ENCODE measurements at places on chromosomes 7 and 10. TPM values are rescaled to one million over a fixed set of nuclear protein-coding genes. Genes with fewer than 3 reads are reported as not detected.

GRCh38 chr10:77975086-77975666 is 48.6 kb upstream of the DLG5 start:
- peaks cover 35% of the 10 kb centered on the region for H3K36me3 ChIP-seq
- no peak overlapping the region for H3K27ac ChIP-seq
- H3K27me3 ChIP-seq: no peaks in the 10 kb centered on the region
- peaks cover 12% of the 10 kb centered on the region for H3K4me1 ChIP-seq
- DNase-seq: no peak
- no peak overlapping the region for H3K4me3 ChIP-seq

GRCh38 chr10:132681858-132682755 is 103.8 kb downstream of the NKX6-2 start:
- no peak overlapping the region for H3K27ac ChIP-seq
- DNase-seq: no peak
- no peaks in the 10 kb centered on the region for H3K27me3 ChIP-seq
- H3K4me3 ChIP-seq: no peak overlapping the region
- peaks cover 19% of the 10 kb centered on the region for H3K4me1 ChIP-seq
- no peaks in the 10 kb centered on the region for H3K36me3 ChIP-seq

- no peaks in the 10 kb centered on the region for H3K36me3 ChIP-seq
- no peak overlapping the region for H3K4me3 ChIP-seq
- peaks cover 9% of the 10 kb centered on the region for H3K4me1 ChIP-seq
- H3K27me3 ChIP-seq: no peaks in the 10 kb centered on the region
- no peak for DNase-seq
Measured at GRCh38 chr10:124025660-124026588, 67.5 kb downstream of the CHST15 start.

CYP3A4 gene
- not detected for total RNA-seq

- peaks cover 32% of the 10 kb centered on the region for H3K36me3 ChIP-seq
- no peaks in the 10 kb centered on the region for H3K27me3 ChIP-seq
- peak overlapping the region; percentile 50 for H3K4me3 ChIP-seq
- peak; percentile 57 for DNase-seq
- peaks cover 24% of the 10 kb centered on the region for H3K4me1 ChIP-seq
- H3K27ac ChIP-seq: peak overlapping the region; percentile 13
Measured at GRCh38 chr10:110993024-110993693, 73.8 kb downstream of the SHOC2 start.

DNA sequence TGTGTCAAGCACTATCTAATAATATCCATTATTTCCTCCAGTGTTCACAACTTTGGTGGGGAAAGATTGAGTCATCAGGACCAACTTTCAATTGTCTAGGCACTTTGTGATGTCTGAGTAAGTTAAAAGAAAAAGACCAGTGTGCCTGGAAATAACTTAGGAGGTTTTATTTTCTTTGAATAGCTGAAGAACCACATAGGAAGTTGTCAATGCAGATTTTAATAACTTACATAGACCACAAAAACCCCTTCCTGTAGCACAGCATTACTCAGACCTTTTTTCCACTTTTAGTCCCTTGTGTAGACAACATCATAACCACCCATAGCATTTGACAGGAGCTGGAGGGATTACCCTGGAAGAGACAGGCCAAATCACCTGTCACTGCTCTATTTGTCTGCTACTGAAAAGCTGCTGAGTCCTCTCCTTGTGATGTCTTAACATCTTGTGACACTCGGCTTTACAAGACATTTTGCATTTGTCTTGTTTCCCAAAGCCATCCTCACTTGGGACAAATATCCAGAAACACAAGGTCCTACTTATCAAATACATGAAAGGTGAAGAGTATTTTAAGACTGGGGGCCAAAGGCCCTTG is 241.5 kb upstream of the PTER start:
- no peak overlapping the region for H3K4me3 ChIP-seq
- H3K27me3 ChIP-seq: peaks cover 2% of the 10 kb centered on the region
- H3K36me3 ChIP-seq: no peaks in the 10 kb centered on the region

DNA sequence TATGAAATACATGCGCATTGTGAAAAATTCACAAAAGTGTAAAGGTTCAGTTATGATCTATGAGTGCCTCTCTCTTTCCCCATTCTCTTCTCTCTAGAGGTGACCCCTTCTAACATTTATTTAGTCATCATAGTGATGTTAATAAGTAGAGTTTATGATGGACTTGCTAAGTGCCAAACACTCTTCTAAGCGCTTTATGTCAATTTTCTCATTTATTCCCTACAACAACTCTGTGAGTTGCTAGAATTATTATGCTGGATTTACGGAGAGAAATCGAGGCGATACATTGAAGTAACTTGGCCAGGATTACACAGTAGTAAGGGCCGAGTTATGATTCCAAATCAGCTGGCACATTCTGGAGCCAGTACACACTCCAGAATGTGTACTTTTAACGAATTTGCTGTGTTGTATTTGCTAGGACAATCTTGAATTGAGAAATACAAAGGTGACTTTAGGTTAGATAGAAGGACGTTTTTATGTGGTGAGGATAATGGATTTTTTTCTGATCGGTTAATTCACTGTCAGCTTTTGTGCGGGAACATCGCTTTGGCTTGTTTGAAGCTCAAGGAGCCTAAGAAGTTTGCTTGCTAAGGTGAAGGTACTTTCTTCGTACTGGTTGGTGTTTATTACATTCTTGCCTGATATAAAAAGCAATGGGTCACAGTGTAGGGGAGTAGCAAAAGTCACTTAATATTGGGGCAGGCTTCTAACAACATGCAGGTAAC is 1.4 kb downstream of the ATRNL1 start:
- H3K27ac ChIP-seq: no peak overlapping the region
- no peak for DNase-seq
- H3K4me1 ChIP-seq: peaks cover 10% of the 10 kb centered on the region
- no peaks in the 10 kb centered on the region for H3K36me3 ChIP-seq

GRCh38 chr7:43671521-43671920 is 57.8 kb downstream of the COA1 start:
- no peak for DNase-seq
- H3K27ac ChIP-seq: no peak overlapping the region
- H3K4me1 ChIP-seq: peaks cover 48% of the 10 kb centered on the region
- peaks cover 72% of the 10 kb centered on the region for H3K36me3 ChIP-seq

GRCh38 chr7:29851487-29851886 is 45.2 kb downstream of the WIPF3 start:
- no peaks in the 10 kb centered on the region for H3K4me1 ChIP-seq
- no peak overlapping the region for H3K27ac ChIP-seq
- H3K27me3 ChIP-seq: peaks cover 11% of the 10 kb centered on the region
- no peak for DNase-seq

GRCh38 chr7:16135658-16136057 is 285.7 kb downstream of the CRPPA start:
- no peak overlapping the region for H3K27ac ChIP-seq
- H3K4me3 ChIP-seq: no peak overlapping the region
- no peaks in the 10 kb centered on the region for H3K27me3 ChIP-seq
- no peaks in the 10 kb centered on the region for H3K4me1 ChIP-seq
- H3K36me3 ChIP-seq: no peaks in the 10 kb centered on the region

GRCh38 chr10:113450046-113450804 is 102.6 kb upstream of the HABP2 start:
- no peak overlapping the region for H3K27ac ChIP-seq
- no peak for DNase-seq
- H3K4me1 ChIP-seq: no peaks in the 10 kb centered on the region
- H3K27me3 ChIP-seq: peaks cover 19% of the 10 kb centered on the region
- no peaks in the 10 kb centered on the region for H3K36me3 ChIP-seq

- H3K4me3 ChIP-seq: no peak overlapping the region
- H3K4me1 ChIP-seq: peaks cover 8% of the 10 kb centered on the region
- no peak for DNase-seq
- H3K36me3 ChIP-seq: peaks cover 3% of the 10 kb centered on the region
- H3K27ac ChIP-seq: peak overlapping the region; percentile 64
Measured at GRCh38 chr7:1229956-1230355, 2.7 kb upstream of the UNCX start.

DNA sequence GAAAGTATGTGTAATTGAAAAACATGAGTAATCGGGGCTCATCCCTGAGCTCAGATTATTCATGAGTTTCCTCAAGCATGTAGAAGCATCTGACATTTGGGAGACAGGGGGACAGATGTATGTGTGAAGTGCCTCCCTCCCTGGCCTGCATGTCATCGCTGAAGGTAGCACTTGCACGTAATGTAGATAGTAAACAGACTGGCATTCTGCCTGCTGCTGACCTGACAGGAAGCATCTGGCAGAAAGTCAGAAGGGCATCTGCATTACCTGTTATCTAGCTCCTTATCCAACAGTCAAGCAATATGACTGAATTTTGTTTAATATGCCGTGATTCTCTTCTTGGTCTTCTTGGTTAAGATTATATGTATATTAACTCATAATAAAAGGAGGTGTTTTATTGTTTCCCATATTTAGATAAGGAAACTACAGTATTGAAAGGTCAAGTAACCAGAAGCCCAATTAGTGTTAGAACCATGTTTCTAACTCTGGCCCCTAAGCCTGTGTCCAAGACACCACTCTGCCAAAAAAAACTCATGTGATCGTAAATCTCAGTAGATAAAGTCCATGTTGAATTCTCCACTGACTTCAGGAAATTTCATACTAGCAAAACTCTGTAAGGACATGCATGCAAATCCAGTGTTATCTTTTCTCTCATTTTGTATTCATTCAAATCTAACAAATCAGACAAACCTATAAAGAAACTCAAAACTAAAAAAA is 918.1 kb upstream of the MBL2 start:
- no peak for DNase-seq
- no peaks in the 10 kb centered on the region for H3K36me3 ChIP-seq
- H3K4me3 ChIP-seq: no peak overlapping the region

GRCh38 chr10:33193701-33194521 is 140.6 kb downstream of the NRP1 start:
- no peak overlapping the region for H3K27ac ChIP-seq
- no peaks in the 10 kb centered on the region for H3K36me3 ChIP-seq
- H3K27me3 ChIP-seq: peaks cover 29% of the 10 kb centered on the region

GRCh38 chr10:37010741-37011140 is 114.7 kb upstream of the ANKRD30A start:
- no peaks in the 10 kb centered on the region for H3K36me3 ChIP-seq
- H3K27ac ChIP-seq: no peak overlapping the region
- H3K27me3 ChIP-seq: no peaks in the 10 kb centered on the region
- H3K4me1 ChIP-seq: no peaks in the 10 kb centered on the region

GRCh38 chr7:155166108-155166507 is 96.0 kb downstream of the HTR5A start:
- H3K4me1 ChIP-seq: no peaks in the 10 kb centered on the region
- H3K36me3 ChIP-seq: no peaks in the 10 kb centered on the region
- DNase-seq: no peak
- no peak overlapping the region for H3K27ac ChIP-seq

- no peaks in the 10 kb centered on the region for H3K4me1 ChIP-seq
- H3K27me3 ChIP-seq: peaks cover 3% of the 10 kb centered on the region
- H3K4me3 ChIP-seq: no peak overlapping the region
- no peak for DNase-seq
- H3K36me3 ChIP-seq: no peaks in the 10 kb centered on the region
- H3K27ac ChIP-seq: no peak overlapping the region
Measured at GRCh38 chr7:20354610-20355528, 24.2 kb downstream of the ITGB8 start.

DNA sequence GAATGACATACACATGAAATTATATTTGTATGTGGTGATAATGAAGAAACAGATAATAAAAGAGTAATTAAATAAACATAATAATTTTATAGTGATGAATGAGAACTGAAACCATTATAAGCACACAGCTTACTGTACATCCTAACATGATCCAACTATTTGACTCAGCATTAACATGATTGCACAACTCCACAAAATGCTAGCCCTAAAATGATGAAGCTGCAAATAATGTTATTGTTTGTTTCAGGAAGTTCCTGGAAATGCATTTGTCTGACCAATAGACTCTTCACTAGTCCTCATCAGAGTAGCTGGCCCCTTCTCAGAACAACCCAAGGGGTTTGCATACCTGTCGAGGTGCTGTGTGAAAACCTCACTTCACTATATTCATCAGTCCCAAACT is 115.5 kb downstream of the RTKN2 start:
- H3K4me3 ChIP-seq: no peak overlapping the region
- H3K27me3 ChIP-seq: no peaks in the 10 kb centered on the region
- H3K36me3 ChIP-seq: peaks cover 11% of the 10 kb centered on the region
- H3K27ac ChIP-seq: no peak overlapping the region
- no peaks in the 10 kb centered on the region for H3K4me1 ChIP-seq
- no peak for DNase-seq

DNA sequence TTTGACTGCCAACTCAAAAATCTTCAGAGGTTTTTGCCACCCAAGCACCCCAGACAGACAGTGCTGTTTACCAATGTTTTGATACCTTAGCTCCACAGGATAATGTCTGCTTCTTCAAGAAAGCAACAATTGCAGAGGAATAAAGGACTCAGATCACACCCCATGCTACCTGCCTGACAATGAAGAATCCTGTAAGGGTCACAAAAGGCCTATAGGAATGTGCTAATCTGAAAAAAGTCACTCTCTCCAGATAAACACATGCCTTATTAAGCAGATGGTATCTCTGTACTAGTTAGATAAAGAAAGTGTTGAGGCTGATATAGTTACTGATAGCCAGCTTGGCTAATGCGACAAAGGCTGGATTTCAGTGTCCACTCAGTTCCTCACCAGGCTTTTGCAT is 1076.7 kb upstream of the SORCS1 start:
- DNase-seq: no peak
- no peaks in the 10 kb centered on the region for H3K4me1 ChIP-seq
- H3K27me3 ChIP-seq: no peaks in the 10 kb centered on the region
- no peak overlapping the region for H3K27ac ChIP-seq
- H3K4me3 ChIP-seq: no peak overlapping the region
- no peaks in the 10 kb centered on the region for H3K36me3 ChIP-seq

MRLN gene
- not detected for total RNA-seq

TRIM50 gene
- total RNA-seq: not detected

NKX1-2 gene
- not detected for total RNA-seq

DNA sequence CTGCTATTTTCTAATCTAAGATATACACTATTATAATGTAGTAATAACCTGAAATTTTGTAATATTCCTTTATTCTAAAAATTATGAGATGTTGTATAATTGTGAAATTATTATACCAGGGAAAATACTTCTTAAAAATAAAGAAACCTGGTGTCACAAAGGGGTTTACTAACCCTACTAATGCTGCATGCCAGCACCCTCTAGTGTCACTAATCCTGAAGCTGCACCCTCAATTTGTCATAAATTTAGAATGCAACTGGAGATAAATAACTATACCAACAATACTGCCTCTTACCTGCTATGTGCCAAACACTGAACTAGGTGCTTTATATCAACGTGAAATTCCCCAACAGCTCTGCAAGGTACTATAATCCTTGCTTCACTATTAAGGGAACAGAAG is 30.8 kb downstream of the TM9SF3 start:
- no peaks in the 10 kb centered on the region for H3K4me1 ChIP-seq
- H3K36me3 ChIP-seq: peaks cover 23% of the 10 kb centered on the region
- no peak overlapping the region for H3K4me3 ChIP-seq
- peak; percentile 17 for DNase-seq
- no peaks in the 10 kb centered on the region for H3K27me3 ChIP-seq
- H3K27ac ChIP-seq: no peak overlapping the region

- no peak overlapping the region for H3K4me3 ChIP-seq
- peaks cover 27% of the 10 kb centered on the region for H3K27me3 ChIP-seq
- H3K36me3 ChIP-seq: no peaks in the 10 kb centered on the region
- DNase-seq: no peak
- no peaks in the 10 kb centered on the region for H3K4me1 ChIP-seq
- H3K27ac ChIP-seq: no peak overlapping the region
Measured at GRCh38 chr7:134134004-134134403, 6.9 kb downstream of the LRGUK start.

ASAH2B gene
- total RNA-seq: 3.3 TPM

Measured in activated CD4-positive, alpha-beta T cell treated with anti-CD3 and anti-CD28 coated beads, Interleukin-2, amount 10 ng/mL, durations not matched to agents 7 days and 5 days (primary cell).